ENCODE measurements at places on chromosomes 7 and 10.

GRCh38 chr10:77032188-77032570 is 605.4 kb downstream of the KCNMA1 start:
- no peak for DNase-seq

GRCh38 chr10:126101736-126102135 is 205.4 kb downstream of the FANK1 start:
- no peak for DNase-seq

DNA sequence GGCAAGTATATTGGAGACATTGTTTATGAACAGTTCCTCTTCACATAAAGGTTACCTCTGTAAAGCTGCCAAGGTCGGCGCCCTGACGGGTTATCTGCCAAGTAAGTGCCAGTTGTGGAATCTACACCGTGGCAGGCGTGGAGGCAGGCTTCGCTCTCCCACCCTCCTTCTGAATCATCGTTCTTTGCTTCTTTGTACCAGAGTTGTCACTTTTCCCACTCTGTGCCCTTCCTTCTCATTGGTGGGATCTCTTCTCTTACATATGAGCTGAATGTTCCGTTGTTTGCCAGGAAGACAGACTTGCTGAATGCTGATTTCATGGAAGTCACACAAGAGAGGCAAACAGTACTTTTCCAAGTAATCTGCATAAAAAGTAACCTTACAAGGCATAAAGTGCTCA is 40.6 kb upstream of the PTPRZ1 start:
- DNase-seq = peak; percentile 2

- no peak for DNase-seq
Observed at GRCh38 chr7:83015916-83016315, 146.8 kb downstream of the PCLO start.

DNA sequence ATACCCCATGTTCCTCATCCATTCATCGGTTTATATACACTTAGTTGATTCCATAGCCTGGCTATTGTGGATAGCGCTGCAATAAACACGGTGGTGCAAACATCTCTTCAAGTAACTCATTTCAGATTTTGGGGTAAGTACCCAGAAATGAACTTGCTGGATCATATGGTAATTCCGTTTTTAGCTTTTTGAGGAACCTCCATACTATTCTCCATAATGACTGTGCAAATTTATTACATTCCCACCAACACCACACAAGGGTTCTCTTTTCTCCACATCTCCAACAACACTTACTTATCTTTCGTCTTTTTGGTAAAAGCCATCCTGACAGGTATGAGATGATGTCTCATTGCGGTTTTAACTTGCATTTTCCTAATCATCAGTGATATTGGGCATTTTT is 3.7 kb downstream of the NPFFR1 start:
- DNase-seq = no peak

- DNase-seq = no peak
Observed at GRCh38 chr10:48681740-48682139, 2.9 kb upstream of the WDFY4 start.

DNA sequence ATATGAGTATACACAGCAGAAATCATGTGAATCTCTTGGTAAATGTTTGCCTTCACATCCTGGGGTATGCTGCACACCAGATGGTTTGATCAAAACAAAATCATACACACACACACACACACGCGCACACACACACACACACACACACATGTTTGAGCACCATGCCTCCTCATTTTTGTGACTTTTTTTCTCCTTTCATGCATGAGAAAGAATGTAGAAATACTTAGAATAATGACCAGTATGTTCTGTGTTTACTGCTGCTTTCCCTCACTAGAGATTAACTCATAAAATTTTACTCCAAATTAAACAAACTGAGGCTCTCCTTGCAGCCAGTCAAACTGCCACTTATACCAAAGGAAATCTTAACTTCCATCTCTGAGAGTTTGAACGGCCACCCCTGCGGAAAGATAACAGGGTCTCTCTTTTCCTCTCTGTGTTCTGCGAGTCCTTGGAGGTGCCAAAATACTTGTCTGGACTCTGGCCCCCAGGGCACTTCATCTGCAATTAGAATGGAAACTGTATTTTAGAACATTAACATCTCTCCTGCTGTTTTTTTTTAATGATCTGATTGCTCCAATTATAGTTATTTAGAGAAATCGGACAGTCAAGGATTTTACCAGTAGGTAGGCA is 320.8 kb upstream of the NFE2L3 start:
- DNase-seq = no peak

- DNase-seq = no peak
Observed at GRCh38 chr7:22201186-22201880, 155.6 kb downstream of the RAPGEF5 start.

- DNase-seq = no peak
Observed at GRCh38 chr7:80253653-80254052, 119.0 kb downstream of the GNAI1 start.

- peak; percentile 64 for DNase-seq
Observed at GRCh38 chr7:114414156-114415063, at the start of gene FOXP2. Gene FOXP2 (plus strand): TSS chr7:114414815. CDS start chr7:114426512, 11,697 bp downstream.

GRCh38 chr7:83547526-83547925 is 101.4 kb downstream of the SEMA3E start:
- peak; percentile 66 for DNase-seq

DNA sequence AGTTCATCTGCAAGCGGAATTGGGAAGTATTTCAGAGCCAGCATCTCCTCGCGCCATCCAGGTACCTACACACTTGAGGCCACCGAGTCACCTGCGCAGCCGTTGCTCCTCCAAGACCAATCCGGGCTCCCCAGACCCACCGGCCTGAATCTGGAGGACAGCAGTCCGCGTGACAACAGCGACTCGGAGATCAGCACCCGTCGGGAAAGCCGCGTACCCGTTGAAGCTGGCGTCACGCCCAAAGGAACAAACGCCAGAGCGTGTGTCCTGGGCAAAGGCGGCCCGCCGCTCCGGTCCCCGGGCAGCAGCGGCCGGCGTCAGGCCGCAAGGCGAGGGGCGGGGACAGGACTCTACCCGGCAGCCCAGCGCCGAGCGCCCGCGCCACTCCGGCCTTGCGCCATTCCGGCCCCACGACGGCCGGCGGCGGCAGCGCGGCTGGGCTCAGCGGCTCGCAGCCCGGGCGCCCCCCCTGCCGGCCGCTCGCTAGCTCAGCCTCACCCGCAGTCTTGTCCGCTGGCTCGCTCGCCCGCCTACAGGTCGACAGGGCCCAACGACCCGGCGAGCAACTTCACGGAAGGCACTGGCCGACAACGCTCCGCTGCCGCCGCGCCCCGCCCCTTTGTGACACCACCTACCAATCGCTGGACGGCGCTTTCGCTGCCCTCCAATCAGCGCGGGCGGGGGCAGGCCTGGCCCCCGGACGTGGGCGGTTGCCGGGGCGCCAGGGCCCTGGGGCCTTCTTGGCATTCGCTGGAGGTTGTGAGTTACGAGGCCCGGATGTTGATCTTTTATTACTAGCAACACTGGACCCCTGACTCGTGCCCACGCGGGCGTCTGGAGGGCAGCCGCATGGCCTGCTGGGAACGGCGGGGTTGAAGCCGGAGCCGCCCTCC is at the start of gene ZFAND4:
ZFAND4 (minus strand) TSS at position 592 of the 893 bp plus-strand sequence. CDS start 9,047 bp downstream, outside the sequence.
- peak; percentile 83 for DNase-seq

- no peak for DNase-seq
Observed at GRCh38 chr10:52308251-52309031, 5.6 kb upstream of the DKK1 start.
